ENCODE measurements at places on chromosomes 6 and 20.

GRCh38 chr20:14189794-14190402 lies 147.5 kb downstream of the FLRT3 start:
- DNase-seq = no peak

DNA sequence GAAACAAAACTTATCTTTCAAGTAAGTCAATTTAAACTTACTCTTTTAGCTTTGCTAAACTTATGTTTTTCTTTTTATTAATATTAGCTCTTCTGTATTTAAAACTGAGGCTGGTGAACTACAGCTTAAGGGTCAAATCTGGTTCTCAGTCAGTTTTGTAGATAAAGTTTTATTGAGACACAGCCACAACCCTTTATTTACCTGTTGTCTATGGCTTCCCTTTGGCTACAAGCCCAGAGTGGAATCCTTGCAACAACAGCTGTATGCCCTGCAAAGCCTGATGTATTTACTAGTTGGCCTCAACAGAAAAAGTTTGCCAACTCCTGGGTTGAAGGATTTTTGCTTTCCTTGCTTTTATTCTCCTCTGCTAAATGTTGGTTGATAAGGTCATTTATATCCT lies 491.4 kb upstream of the RNF217 start:
- DNase-seq = no peak

GRCh38 chr6:158009935-158010585 lies 28.4 kb downstream of the SYNJ2 start:
- no peak for DNase-seq

DNA sequence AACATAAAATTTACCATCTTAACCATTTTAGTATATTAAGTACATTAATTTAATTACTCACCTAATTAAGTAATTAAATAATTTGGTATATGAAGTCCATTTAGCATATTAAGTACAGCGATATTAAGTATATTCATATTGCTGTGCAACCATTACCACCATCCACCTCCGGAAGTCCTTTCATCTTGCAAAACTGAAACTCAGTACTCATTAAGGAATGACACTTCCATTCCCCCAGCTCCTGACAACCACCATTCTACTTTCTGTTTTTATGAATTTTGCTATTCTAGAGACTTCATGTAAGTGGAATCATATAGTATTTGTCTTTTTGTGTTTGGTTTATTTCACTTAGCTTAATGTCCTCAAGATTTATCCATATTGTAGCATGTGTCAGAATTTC lies 61.1 kb upstream of the GTSF1L start:
- no peak for DNase-seq

DNA sequence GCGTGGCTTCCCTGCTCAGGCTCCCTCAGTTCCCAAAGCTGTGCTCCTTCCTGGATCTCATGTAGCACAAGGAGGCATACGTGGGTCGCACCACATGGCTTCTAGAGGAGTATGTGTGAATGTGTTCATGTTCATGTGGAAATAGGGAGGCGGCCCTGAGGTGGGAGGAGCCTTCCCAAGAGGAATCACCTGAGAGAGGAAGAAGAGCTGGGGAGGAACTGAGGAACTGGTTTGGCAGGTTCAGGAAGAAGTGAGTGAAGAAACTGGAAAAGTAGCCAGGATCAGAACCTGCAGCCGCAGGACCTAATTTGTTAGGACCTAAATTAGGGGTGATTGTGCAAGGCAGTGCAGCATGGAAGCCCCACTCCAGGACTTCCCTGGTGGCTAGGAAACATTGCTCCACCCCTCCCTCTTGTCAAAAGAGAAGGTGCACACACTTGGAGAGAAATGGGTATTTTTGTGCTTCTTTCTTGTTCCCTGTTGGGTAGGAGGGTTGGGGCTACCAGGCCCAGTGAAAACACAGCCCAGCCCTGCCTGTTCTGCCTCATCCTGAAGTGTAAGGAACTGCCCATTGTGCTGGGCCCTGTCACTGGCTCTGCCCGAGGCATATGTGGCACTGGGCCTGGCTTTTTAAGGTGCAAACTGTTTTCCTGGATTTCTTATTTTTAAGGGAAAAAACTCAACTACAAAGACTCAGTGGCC lies 20.7 kb downstream of the SYNJ2 start:
- DNase-seq = no peak

- DNase-seq = no peak
Observed at GRCh38 chr20:59923514-59923913, 9.9 kb downstream of the SYCP2 start.

GRCh38 chr6:38514399-38514798 lies 125.3 kb downstream of the BTBD9 start:
- no peak for DNase-seq

- DNase-seq = no peak
Observed at GRCh38 chr20:23604306-23604705, 1.4 kb downstream of the CST9 start.

DNA sequence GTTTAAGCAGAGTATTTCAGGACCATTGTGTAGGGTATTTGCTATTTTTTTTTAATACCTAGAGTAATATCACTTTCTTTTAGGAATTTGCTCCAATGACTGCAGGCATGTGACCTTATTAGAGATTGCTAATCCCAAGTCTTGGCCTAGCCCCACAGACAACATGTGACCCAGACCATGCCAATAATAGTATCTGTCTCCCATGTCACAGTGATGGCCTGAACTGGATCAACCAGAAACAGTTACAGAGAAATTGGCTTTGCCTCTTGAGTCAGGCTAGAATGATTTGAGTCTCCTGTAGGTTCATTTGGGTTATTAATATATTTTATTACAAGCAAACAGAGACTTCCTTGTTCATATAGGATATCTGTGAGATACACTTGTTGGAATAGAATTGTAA lies 116.8 kb downstream of the DNAH8 start:
- no peak for DNase-seq

GRCh38 chr20:1130847-1131246 lies 12.4 kb downstream of the PSMF1 start:
- DNase-seq = no peak

DNA sequence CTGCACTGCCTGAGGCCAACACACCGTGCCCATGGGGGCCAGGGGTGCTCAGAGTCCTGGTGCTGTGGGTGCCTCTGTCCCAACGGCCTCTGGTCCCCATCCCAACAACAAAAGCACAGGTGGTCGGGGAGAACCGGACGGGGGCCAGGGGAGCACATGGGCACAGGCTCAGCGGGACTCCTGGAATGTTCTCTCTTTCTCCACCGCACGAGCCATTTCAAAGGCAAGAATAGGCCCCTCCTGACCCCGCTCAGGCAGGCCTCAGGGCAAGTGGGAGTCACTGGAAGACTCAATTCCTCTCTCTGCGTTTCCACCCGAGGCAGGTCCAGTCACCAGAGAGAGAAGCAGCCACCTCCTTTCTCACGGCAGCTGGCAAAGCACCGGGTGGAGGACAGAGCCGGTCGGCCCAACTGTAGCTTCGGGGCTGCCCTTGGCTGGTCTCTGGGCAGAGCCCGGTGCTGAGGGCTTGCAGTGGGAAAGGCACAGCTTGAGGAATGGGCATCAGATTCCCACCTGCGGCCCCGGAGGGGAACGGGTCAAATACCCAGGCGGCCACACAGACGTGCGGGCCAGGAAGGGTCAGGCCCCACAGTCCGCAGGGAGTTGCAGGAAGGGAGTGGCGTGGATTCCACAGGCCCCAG lies 55.2 kb downstream of the KCNQ2 start:
- no peak for DNase-seq

- no peak for DNase-seq
Observed at GRCh38 chr6:27867945-27868300, 44.3 kb downstream of the OR2B2 start.

- no peak for DNase-seq
Observed at GRCh38 chr6:36075656-36076055, 48.0 kb downstream of the MAPK14 start.

DNA sequence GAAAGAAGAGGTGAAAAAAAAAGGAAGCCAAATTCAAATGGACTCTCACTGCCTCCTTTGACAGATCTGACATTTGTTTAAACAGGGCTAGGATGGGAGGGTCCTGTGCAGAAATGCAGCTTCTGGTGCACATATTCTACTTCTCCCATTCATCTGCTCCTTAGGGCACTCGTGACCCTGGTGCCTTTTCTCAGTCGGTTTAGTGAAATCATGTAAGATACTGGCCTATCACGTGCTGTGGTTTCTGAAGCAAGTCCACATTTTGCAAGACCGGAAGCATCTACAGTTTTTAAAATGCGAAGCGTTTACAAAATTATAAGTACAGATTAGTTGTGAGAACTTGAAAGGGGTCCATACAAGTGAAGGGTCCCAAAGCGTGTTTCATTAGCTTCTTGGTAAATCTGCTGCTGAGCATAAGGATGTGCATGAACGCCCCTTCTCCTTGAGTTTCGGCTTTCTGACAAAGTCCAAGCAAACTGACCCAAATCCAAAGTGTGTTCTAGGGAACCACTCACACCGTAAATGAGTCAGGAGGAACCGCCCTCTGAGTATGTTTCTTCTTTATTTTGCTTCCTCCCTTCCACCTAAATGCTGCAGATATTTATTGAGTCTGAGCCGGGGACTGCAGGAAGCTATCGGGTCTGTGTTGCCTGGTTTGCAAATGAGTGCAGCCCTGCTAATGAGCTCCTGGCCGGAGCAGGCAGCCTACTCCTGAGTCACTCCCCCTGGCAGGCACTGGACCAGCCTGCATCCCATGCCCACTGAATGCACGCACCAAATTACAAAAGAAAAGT lies 323.8 kb upstream of the JARID2 start:
- DNase-seq = no peak

DNA sequence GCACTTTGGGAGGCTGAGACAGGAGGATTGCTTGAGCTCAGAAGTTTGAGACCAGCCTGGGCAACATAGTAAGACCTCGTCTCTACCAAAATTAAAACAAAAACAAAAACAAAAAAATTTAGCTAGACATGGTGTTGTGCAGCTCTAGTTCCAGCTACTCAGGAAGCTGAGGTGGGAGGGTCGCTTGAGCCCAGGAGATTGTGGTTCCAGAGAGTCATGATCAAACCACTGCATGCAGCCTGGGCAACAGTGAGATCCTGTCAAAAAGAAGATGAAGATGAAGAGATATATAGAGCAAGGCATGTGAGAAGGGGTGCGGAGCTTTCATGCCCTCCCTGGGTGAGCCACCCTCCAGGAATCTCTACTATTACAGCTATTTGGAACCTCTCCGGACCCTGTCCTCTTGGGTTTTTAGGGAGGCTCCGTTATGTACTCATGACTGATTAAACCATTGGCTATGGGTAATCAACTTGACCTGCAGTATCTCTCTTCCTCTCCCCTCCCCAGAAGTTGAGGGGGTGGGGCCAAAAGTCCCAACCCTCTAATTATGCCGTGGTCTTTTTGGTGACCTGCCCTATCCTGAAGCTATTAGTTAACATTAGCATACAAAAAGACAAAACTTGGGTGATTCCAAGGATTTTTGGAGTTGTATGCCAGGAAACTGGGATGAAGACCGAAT lies 9.0 kb downstream of the POLH start:
- DNase-seq = no peak

GRCh38 chr20:35269055-35269781 lies 8.7 kb downstream of the MMP24OS start:
- DNase-seq = no peak

DNA sequence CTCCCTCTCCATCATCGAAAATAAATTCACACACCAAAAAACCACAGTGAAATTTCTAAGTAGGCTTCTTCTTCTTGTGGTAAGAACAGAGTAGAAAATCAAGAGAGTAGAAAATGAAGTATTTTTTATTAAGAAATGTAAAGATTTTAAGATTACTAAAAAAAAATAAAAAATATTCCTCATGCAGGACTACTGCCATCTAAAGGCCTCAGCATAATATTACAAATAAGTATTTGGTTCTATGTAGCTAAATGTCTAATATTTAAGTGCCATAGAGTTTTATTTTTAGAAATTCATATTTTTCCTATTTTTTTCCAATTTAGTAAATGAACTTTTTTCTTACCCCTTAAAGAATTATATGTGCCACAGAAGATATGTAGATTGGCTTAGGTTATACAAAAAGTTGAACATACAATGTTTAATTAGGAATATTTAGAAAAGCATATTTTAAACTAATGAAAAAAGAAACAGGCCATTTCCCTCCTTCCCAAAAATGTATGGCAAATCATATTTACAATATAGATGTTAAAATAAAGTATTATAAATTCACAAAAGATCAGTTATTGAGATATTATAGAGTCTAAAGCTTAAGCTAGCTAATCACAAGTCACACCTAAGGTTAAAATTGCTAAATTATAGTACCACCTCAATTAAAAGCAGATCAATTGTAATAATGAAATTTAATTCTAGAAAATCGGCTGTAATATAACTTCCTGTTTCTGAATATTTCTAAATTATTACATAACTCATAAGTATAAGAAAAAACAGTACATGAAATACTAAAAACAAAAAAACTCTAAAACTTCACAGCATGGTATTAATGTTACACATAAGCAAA lies 3.5 kb upstream of the NT5DC1 start:
- no peak for DNase-seq
